Left renal pelvis (tissue), 4 donors: ENCODE measurements at places on chromosomes 3 and 15. TPM values are rescaled to one million over a fixed set of nuclear protein-coding genes. Genes with fewer than 3 reads are reported as not detected.

DNA sequence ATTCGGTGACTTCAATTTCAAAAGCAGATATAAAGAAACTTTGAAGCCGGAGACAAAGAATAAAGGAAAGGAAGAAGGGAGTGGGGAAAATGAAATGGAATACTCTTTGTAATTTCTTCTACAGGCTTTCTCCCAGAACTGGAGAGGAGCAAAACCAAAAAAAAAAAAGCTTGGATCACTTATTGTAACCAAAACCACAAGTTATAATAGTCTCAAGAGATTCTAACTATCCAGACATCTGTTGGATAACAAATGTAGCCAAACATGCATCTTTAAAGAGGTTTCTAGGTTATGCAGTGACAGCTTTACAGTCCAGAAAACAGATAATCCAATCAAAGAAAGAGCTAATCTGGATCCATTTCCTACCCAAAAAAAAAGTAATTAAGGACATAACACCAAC, 36.2 kb downstream of the VGLL3 start:
- no peak for DNase-seq

- DNase-seq: no peak
Observed at GRCh38 chr15:73308305-73308704, 60.5 kb downstream of the HCN4 start.

DNA sequence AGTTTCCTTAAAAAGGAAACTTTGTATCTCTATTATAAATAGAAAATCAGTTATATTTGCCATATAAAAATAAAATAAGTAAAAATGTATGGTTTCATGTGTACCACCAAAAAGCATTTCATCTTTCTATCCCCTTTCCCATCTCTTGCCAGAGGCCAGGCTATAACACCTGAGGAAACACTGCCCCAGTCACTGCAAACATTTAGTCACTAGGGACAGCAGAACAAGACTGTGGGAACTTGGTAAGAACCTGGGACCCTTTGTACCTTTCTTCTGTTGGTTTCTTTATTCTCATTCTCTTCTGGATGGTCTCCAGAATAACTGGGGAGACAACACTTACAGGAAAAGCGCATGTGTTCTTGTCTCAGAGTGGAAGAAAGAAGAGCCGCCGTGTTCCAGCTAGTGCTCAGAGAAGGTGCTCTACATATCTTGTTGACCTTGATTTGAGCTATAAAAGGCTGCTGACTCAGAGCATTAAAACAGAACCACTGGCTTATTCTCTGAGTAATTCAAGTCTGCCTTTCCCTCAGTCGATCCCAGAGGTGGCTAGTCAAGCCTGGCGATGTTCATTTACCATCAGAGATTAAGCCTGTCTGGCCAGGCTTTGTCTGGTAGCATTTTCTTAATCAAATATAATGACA, 361.6 kb downstream of the RBMS3 start:
- no peak for DNase-seq

Gene TMEM158
- 7.0 TPM for polyA plus RNA-seq

Gene FGF7
- 155 TPM for polyA plus RNA-seq

- DNase-seq: no peak
Observed at GRCh38 chr3:134710313-134710680, 59.5 kb upstream of the KY start.
